Vagina (tissue), 2 donors: ENCODE measurements at places on chromosomes 2 and 18.

GRCh38 chr2:199455545-199456382 lies 2.0 kb downstream of the SATB2 start:
- H3K27ac ChIP-seq: no peak overlapping the region
- no peak for DNase-seq
- H3K4me3 ChIP-seq: peak overlapping the region; percentile 91
- H3K4me1 ChIP-seq: peaks cover 39% of the 10 kb centered on the region
- no peaks in the 10 kb centered on the region for H3K36me3 ChIP-seq

DNA sequence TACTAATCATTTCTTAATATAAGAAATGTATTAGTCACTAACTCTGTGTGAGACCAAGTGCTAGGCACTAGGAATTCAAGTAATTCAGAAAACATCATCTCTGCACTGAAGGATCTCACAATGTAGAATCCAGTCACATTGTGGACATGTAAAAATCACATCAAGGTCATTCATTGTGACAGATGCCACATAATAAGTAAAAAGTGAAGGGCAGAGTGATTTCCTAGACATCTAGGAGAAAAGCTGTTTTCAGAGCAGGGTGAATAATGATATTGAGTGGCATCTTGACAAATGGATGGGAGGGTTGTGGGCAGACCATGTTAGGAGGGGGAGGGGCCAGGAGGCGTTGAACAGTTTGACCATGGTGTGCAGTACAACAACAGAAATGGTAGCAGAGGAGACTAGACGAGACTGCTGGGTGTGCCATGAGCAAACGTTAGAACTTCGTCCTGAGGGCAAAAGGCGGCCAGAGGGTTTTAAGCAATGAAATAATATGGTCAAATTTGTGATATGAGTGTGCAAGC lies 93.8 kb downstream of the DTNA start:
- no peaks in the 10 kb centered on the region for H3K4me1 ChIP-seq
- H3K36me3 ChIP-seq: no peaks in the 10 kb centered on the region
- H3K4me3 ChIP-seq: no peak overlapping the region
- no peak for DNase-seq

DNA sequence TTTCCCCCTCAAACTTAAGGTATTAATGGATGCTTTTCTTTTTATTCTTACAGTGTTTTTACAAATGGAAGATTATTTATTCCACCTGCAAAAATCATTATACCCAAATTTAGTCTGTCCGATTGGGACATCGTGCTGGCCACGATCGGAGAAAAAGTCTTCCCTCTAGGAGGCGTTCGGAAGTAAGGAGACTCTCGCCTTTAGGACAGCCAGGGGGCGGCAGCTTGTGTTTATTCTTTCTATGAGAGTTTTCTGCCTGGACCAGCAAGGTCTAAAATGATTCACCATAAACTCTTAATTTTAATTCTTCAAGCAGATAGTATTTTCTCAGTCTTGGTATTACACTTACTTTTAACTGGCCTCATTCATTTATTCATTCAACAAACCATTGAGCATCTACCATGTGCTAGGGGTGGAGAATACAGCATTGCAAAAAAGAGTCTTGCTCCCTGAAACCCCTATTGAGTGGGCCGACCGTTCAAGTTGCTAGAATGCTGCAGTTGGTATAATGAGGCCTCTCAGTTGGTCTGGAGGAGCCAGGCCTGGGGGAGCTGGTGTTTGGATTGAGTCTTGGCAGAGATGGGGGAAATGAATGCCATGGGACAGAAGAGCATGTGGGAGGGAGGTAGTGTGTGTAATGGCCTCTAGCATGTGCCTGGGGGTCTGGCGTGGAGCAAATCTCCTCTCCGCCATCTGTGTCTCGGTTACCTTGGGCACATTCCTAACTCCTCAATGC lies 38.7 kb downstream of the DCDC2C start:
- no peak overlapping the region for H3K27ac ChIP-seq
- H3K36me3 ChIP-seq: no peaks in the 10 kb centered on the region
- no peak overlapping the region for H3K4me3 ChIP-seq
- no peaks in the 10 kb centered on the region for H3K27me3 ChIP-seq
- DNase-seq: no peak

GRCh38 chr2:129888896-129889295 lies 90.6 kb upstream of the RAB6C start:
- DNase-seq: no peak
- H3K4me3 ChIP-seq: no peak overlapping the region
- H3K36me3 ChIP-seq: no peaks in the 10 kb centered on the region
- H3K27ac ChIP-seq: no peak overlapping the region
- H3K4me1 ChIP-seq: no peaks in the 10 kb centered on the region
- no peaks in the 10 kb centered on the region for H3K27me3 ChIP-seq

DNA sequence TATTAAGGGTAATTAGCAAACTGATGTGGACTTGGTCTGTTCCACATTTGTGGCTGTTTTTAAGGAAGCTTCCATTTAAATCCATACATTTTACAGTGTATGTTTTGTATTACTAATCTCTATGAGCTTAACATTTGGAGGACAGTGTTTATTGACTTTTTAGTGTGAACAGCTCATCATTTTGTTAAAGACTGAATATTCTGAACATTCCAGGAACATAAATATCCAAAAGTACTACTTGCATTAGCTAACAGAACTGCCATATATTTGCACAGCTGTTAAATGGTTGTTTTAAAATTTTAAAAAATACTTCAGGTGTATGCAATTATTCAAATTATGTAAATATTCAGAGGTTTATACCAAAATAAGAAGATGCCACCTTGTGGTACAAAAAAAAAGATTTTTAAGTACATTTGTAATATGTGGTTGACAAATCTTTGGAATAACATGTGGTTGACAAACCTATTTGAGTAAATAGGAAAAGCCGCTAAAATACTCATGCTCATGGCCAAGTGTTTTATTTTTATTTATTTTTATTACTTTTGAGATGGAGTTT lies 439.7 kb upstream of the FANCL start:
- H3K36me3 ChIP-seq: no peaks in the 10 kb centered on the region
- no peaks in the 10 kb centered on the region for H3K27me3 ChIP-seq
- no peak overlapping the region for H3K4me3 ChIP-seq

DNA sequence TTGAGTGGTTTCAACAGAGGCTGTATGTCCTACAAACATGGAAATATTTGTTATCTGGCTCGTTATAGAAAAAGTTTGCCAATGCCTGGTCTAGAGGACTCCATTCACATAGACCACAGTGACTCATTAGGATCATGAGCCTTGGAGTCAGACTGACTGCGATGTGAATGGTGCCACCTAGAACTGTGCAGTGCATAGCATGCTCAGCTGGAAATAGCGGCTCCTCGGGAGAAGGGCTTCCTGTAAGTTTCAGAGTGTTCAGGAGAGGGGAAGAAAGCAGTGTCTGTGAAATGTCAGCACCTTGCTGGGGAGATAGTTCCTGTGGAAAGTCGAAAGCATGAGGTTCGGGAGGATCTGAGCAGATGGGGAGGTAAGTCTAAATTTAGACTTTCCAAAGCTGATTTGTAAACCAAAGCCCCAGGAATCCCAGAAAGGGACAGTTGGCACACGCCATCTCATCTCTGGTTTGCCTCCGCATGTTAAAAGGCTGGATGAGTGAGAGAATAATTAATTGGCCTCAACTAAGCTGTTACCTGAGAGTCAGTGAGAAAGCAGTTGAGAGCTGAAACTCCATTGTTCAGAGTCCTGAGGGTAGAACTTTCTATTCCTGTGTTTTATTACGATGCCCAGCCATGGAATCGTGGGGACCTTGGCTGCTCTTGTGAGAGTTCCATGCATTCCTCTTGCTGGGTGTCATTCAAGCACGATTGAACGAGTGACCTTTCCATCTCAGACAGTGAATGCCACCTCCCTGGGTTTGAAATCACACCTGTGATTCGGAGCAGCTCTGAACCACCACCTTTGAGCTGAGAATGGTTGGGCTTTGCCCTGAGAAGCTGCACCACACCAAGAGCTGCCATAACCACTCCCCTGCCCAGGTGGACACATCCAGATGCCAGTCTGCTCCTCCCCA lies 99.5 kb downstream of the MAPK4 start:
- no peaks in the 10 kb centered on the region for H3K36me3 ChIP-seq
- H3K4me1 ChIP-seq: no peaks in the 10 kb centered on the region
- H3K27ac ChIP-seq: no peak overlapping the region
- no peak for DNase-seq

DNA sequence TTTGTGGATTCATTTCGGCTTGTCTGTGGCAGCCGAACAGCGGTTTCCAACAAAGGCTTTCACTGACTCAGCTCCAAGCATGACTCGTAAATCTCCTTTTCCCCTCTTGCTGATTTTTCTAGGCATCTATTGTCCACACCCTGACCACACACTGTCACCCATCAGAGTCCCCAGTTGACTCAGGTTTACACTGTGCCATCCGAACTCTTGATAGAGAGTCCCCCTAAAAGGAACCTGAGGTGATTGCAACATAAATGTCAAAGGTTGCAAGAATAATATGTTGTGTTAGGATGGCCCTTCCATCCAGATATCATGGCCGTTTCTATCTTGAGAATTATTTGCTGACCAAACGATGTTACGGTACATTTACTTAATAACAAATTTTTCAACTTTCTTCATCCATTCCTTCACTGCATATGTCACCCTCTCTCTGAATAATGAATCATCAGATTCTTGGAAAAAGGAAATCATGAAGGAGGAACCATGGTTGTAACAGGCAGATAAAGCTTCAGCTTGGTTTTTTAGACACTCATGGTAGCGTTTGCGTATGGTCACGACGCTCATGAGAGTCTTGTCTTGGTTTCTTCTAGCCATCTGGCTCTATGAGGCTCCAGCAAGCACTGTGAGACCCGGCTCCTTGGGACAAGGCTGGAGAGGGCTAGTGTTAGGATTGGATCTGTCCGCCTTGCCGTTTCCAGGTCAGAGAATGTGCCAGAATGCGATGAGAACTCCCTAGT lies 72.1 kb downstream of the NPAS2 start:
- H3K36me3 ChIP-seq: no peaks in the 10 kb centered on the region
- DNase-seq: no peak

- H3K36me3 ChIP-seq: no peaks in the 10 kb centered on the region
- DNase-seq: no peak
- H3K27me3 ChIP-seq: no peaks in the 10 kb centered on the region
- H3K4me3 ChIP-seq: no peak overlapping the region
- no peak overlapping the region for H3K27ac ChIP-seq
These were observed 135.2 kb upstream of the RBMS1 start for GRCh38 chr2:160628811-160629210.

DNA sequence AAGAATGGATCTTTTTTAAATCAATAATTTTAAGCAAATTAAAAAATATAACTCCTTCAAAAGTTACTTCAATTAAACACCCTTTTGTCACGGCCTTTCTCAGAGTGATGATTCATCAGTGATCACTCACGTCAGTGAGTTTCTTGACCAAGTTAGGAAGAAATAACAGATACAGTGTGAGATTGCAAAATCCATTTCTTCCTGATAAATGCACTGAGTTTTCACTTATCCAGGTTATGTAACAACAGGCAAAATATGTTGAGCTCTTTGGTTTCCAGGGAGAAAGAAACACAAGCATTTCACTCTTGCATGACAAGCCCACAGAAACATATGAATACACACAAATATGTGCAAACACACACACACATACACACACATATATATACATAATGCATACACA lies 195.9 kb upstream of the CYRIA start:
- no peak for DNase-seq
- H3K36me3 ChIP-seq: no peaks in the 10 kb centered on the region
- H3K4me3 ChIP-seq: no peak overlapping the region
- H3K4me1 ChIP-seq: no peaks in the 10 kb centered on the region
- no peaks in the 10 kb centered on the region for H3K27me3 ChIP-seq

- peak overlapping the region; percentile 8 for H3K4me3 ChIP-seq
- no peak for DNase-seq
- H3K27ac ChIP-seq: peak overlapping the region; percentile 81
- H3K36me3 ChIP-seq: no peaks in the 10 kb centered on the region
These were observed 3.3 kb downstream of the BOK start for GRCh38 chr2:241561832-241562231.

DNA sequence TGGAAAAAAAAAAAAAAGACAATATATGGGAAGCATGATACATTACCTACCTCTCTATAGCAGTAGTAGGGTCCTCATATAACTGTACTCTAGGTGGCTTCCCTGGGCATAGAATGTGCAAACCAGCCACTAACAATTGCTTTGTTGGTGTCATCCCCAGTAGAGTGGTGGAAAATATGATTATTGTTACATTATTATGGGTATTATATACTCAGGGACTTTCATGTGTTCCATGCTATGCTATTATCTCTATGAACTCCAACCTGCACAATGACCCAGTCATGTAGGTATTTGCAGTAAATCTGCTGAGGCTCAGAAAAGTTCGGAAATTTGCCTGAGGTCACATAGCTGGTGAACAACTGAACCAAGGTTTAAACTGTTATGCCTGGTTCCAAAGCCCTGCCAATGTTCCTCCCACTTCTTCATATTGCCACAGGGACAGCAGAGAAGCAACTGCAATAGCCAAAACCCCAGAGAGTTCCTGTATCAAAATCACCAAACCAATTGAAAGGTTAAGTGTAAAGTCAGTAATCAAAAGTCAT lies 52.6 kb upstream of the MAP4K4 start:
- H3K27me3 ChIP-seq: no peaks in the 10 kb centered on the region
- no peak for DNase-seq
- no peak overlapping the region for H3K27ac ChIP-seq

- peak overlapping the region; percentile 90 for H3K4me3 ChIP-seq
- no peaks in the 10 kb centered on the region for H3K36me3 ChIP-seq
- H3K27me3 ChIP-seq: no peaks in the 10 kb centered on the region
- no peak for DNase-seq
- peaks cover 11% of the 10 kb centered on the region for H3K4me1 ChIP-seq
These were observed 752 bp downstream of the MGAT4A start for GRCh38 chr2:98730053-98730706.

GRCh38 chr18:45085916-45086624 lies 405.4 kb downstream of the SETBP1 start:
- H3K36me3 ChIP-seq: no peaks in the 10 kb centered on the region
- H3K4me1 ChIP-seq: no peaks in the 10 kb centered on the region
- no peak overlapping the region for H3K27ac ChIP-seq
- H3K27me3 ChIP-seq: no peaks in the 10 kb centered on the region
- no peak for DNase-seq

GRCh38 chr2:172376016-172376415 lies 51.4 kb upstream of the ITGA6 start:
- H3K4me1 ChIP-seq: no peaks in the 10 kb centered on the region
- no peak for DNase-seq
- H3K36me3 ChIP-seq: no peaks in the 10 kb centered on the region
- H3K4me3 ChIP-seq: no peak overlapping the region

DNA sequence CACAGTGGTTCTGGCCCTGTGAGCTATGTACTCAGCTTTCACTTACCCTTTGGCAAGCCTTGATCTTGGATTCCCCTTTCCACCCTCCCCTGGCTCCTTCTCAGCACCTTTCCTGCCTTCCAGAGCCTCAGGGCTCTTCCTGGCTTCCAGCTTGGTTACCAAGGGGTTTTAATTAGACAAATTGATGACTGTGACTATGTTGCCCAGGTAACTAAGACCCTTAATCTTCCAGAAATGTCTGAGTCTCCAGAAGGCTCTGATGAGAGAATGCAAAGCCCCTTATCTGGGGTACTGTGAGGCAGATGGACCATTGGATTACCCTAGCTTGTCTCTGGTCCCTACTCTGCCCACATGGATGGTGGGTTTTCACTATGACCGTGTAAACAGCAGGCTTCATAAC lies 174.2 kb downstream of the LOXHD1 start:
- H3K27me3 ChIP-seq: no peaks in the 10 kb centered on the region
- no peak for DNase-seq
- H3K4me3 ChIP-seq: no peak overlapping the region
- no peak overlapping the region for H3K27ac ChIP-seq
